ENCODE measurements at places on chromosomes 6 and 20.

DNA sequence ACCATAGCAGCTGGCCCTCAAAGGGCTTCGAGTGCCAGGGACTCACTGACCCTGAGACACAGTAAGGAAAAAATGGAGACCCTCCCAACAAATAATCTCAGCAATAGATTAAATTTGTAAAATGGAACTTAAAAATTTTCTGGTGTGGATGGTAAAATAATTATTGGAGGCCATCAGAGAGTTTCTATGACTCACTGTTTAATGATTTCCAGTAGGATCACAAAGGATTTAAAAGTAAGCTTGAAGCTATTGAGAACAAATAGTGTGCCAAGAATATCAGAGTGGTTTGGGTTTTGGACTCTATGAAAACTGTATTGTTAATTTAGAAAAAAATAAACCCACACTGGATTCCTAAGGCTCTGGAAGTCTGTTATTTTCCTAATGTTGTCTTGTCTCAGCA is 115.2 kb upstream of the AKIRIN2 start:
- no peak for DNase-seq

- DNase-seq = no peak
These were observed 100.3 kb downstream of the TMEM242 start for GRCh38 chr6:157223021-157223430.

GRCh38 chr6:169344750-169345065 is 91.1 kb upstream of the THBS2 start:
- no peak for DNase-seq

- DNase-seq = no peak
These were observed 36.4 kb downstream of the DLGAP4 start for GRCh38 chr20:36342331-36343120.

DNA sequence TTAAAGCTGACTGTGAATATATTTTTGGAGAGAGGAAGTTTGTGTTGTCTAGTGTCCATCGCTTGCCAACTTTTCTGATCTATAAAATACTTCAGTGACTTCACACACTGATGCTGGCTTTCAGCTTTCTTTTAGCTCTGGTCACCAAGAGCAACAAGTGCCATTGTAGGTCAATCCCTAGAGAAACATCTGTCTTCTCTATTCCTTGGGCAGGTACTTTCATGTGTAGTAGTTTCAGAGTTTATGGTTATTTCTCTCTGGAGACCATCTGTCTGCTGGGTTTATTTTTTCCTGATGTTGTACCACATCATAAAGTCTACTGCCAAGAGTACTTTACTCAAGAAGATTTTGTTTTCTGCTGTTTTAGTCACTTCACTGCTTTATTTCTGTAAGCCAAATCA is 249.9 kb downstream of the KHDC1L start:
- DNase-seq = peak; percentile 34

DNA sequence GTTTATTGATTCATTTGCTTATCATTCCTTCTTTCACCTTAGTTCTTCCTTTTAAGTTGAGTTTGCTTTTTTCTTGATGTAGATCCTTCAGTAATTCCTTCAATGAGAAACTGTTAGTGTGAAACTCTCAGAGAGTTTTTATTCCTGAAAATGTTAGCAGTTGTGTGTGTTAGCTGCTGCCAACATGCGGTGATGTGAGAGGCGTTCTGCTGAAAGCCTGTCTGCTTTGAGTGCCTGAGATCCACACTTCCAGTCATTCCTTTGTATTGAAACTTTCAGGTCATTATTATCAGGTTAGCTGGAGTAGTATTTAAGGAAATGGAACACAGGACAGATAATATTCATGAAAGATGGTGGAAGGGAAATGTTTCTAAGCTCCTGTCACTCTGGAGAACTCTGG is 70.0 kb upstream of the SUPT3H start:
- DNase-seq = no peak

GRCh38 chr6:167825332-167826229 is 1.1 kb upstream of the AFDN start:
- DNase-seq = no peak

DNA sequence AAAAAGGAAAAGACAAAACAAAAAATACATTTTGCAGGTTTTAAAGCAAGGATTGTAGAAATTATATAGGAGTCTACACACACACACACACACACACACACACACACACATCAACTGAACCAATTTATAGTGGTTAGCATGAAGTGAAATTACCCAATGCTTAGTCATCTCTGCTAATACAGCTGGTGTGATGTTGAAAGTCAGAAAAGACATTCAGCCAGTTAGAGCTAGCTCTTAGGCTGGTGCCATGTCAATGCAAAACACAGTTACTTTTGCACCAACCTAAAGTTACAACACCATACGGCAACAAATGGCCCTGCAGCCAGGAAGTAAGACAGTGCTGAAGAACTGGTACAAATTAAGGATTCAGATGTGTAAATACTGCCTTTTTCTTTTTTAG is 15.2 kb downstream of the FAM210B start:
- no peak for DNase-seq

DNA sequence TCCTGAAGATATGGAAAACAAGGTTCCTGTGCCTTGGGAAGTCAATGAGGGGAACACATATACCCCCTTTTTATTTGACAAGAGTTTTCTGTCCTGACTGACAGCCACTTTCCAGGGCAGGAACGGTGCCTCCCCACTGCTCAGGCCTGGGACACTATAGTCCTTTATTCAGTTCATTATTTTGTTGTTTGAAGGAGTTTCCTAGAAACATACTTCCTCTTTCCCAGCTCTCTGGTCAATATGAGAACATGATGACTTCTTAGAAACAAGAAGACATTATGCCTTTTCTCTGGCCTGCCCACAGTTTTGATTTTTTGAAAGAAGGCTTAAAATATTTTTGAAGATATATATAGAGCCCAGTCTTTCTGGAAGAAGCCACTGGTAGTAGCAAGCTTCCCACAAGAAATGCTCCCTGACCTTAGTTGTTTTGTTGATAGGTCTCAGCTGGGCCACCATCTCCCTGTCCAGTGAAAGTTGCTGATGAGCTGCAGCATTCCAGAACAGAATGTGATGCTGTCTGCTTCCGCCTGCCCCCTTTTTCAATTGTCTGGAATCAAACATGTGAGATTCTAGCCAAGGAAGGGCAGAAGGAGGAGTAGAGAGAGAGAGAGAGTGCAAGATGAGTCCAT is 350.0 kb upstream of the PRND start:
- DNase-seq = no peak

GRCh38 chr6:127341471-127342202 is 1.8 kb downstream of the ECHDC1 start:
- DNase-seq = peak; percentile 8

DNA sequence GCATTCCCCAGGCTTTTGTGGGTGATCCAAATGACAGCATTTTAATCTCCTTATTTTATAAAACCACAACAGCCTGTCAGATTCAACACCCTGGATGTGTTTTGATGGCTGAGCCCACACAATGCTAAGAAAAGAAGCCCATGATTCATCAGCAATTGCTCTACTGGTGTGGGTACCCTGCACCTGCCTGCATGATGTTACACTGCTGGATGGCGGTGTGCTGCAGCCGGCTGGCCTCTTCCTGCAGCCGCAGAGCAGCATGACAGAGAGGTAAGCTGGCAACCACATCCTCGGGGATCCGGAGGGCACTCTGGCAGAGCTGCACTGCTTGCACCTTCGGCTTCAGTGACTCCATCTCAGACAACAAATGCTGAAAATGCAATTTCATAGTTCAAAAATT is 327.5 kb downstream of the SYNE1 start:
- peak; percentile 12 for DNase-seq

- no peak for DNase-seq
These were observed 156.2 kb upstream of the JARID2 start for GRCh38 chr6:15089569-15090144.

GRCh38 chr6:36098920-36099647 is 31.2 kb upstream of the MAPK13 start:
- no peak for DNase-seq

GRCh38 chr20:37506152-37506725 is 14.8 kb upstream of the NNAT start:
- DNase-seq = no peak

GRCh38 chr6:1585669-1586049 is 24.1 kb upstream of the FOXC1 start:
- no peak for DNase-seq

DNA sequence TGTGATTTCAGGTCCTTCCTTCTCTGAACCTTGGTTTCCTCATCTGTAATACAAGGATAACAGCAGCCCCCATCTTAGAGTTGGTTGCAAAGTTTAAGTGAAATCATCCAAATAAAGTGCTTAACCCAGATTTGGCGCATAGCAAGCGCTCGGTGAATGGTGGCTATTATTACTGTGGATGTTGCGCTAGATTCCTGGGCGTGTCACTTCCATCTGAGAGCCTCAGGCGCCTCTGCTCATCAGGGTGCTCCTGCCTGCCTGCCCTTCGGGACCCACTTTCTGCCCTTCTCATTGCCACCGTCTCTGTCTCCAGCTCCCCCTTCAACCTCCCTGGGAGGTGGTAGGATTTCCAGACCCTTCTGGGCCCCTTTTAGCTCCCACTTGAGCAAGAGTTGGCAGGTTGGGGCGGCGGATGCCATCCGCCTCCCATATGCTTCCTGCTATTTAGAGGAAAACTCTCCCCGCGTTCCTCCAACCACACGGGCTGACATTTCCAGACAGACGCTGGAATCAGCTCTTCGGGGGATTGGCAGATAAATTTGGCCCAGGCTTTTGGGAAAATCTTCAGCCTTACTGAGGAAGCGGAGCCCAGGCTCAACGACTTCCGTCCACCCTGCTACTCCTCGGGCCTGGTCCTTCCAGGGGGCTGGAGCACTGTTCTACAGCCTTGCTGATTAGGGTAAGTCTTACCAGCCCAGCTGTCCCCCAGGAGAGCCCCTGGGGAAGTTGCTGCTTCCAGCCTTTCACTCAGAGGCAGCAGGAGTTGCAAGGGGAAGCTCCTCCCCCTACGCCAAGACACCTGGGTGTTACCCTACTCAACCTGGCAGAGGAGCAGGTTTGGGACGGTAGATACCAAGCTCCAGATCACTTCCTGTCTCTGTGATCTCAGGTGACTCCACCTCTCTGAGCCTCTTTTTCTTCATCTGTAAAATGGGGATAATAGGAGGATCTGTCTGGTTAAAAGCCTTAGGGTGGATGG is 71.5 kb downstream of the DLGAP4 start:
- no peak for DNase-seq

DNA sequence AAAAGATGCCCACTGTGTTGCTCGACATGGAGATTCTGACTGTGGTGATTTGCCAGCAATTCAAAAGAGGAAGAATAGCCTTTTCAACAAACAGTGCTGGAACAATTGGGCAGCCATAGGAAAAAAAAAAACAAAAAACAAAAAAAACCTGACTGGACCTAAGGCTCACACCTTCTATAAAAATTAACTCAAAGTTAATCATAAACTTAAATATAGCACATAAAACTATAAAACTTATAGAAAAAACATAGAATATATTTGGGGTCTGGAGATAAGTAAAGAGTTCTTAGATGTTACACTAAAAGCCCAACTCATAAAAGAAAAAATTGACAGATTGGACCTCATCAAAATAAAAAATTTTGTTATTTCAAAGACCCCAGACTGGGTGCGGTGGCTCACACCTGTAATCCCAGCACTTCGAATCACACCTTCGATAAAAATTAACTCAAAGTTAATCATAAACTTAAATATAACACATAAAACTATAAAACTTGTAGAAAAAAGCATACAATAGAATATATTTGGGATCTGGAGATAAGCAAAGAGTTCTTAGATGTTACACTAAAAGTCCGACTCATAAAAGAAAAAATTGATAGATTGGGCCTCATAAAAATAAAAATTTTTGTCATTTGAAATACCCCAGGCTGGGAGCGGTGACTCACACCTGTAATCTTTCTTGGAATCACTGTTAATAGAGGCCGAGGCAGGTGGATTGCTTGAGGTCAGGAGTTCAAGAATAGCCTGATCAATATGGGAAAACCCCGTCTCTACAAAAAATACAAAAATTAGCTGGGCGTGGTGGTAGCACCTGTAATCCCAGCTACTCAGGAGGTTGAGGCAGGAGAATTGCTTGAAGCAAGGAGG is 115.6 kb upstream of the FAM83B start:
- no peak for DNase-seq

DNA sequence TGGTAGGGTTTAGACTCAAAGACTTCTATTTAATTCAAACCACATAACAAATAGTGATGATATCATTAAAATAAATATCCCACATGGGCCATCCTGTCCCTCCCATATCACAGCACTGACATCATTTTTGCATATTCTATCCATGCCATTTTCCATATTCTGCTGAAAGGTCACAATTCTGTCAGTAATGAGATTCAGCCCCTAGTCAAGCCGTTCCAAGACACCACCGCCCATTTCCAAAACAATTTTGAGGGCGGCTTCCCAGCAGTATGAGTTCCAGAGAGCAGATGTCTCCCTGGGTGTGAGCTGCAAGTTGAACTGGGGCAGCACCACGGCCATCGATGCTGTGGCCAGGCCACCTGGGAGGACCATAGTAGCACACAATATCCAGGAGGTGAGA is 65.1 kb upstream of the PLEKHG1 start:
- no peak for DNase-seq

- no peak for DNase-seq
These were observed 87.8 kb upstream of the SIRPA start for GRCh38 chr20:1807394-1807793.

DNA sequence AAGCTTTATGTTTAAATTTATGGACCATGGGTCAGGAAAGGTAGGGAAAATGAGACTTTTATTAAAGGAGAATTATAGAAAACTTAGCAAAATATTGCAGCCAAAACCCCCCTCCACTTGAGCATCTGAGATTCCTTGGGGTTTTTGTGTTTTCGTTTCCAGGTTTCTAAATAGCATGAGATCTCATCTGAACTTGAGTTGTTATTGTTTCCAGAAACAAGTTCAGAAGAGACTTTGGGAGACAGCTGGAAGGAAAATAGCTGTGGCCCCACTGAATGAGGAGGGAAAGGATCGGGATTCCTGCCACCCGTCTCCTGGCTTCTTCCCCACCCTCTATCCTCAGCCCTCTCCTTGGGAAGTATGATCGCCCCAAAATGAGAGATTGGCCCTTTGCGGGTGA is 75.5 kb downstream of the TBC1D7 start:
- no peak for DNase-seq

- peak; percentile 54 for DNase-seq
These were observed 66.6 kb upstream of the CTNNBL1 start for GRCh38 chr20:37627060-37627766.

- no peak for DNase-seq
These were observed 3.0 kb downstream of the GLP1R start for GRCh38 chr6:39051399-39052122.

- DNase-seq = no peak
These were observed 139.9 kb downstream of the TBXT start for GRCh38 chr6:166027761-166028160.

DNA sequence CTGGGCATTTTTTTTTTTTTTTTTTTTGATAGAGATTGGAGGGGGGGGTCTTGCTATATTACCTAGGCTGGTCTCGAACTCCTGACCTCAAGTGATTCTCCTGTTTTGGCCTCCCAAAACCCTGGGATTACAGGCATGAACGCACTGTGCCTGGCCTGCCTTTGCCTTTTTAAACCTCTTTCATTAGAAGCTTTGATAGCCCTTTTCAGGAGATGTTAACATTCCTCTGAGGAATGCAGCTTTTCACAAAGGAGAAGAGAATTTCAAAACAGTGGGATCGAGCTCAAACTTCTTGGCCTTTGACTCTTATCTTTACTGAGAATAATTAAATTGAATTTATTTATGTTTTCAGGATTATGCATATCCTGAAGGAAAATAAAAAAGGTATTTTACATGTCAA is 31.3 kb downstream of the SLC26A8 start:
- DNase-seq = no peak
